ENCODE measurements at places on chromosomes 5 and 9. TPM values are rescaled to one million over a fixed set of nuclear protein-coding genes. Genes with fewer than 3 reads are reported as not detected.

Gene GPR150
- total RNA-seq, result not detected

Gene CDC42SE2
- total RNA-seq, result 20.7 TPM

Gene RPS23
- total RNA-seq, result 1,675 TPM

Gene GABRA6
- total RNA-seq, result not detected

Gene NKD2
- total RNA-seq, result 7.5 TPM

Gene MUSK
- total RNA-seq, result not detected

Gene RGS7BP
- total RNA-seq, result not detected

Gene F12
- 52.9 TPM for total RNA-seq

Gene SLC34A1
- total RNA-seq, result not detected

Gene ADCY2
- total RNA-seq, result not detected

Gene MZB1
- total RNA-seq, result 0.25 TPM

Gene ALDOB
- 0.16 TPM for total RNA-seq

Gene SHLD3
- 1.8 TPM for total RNA-seq

Gene CSF1R
- total RNA-seq, result not detected

Gene UHRF2
- 27.8 TPM for total RNA-seq

Gene C7
- not detected for total RNA-seq

Gene TMEM267
- total RNA-seq, result 14.9 TPM

Gene PKD2L2
- not detected for total RNA-seq

Gene CREBRF
- total RNA-seq, result 3.8 TPM

Gene ZDHHC11B
- total RNA-seq, result 5.2 TPM

Gene SERF1A
- total RNA-seq, result 2.0 TPM

Gene LRRTM2
- not detected for total RNA-seq

Gene GLRA1
- total RNA-seq, result not detected

Gene BARHL1
- total RNA-seq, result not detected

Gene RUSC2
- total RNA-seq, result 2.0 TPM

Gene PRLR
- 8.2 TPM for total RNA-seq

Gene PCDHGB5
- not detected for total RNA-seq

Gene STK10
- total RNA-seq, result 19.0 TPM

Gene TOMM5
- 224 TPM for total RNA-seq

Gene EQTN
- total RNA-seq, result 0.18 TPM

Gene NMUR2
- total RNA-seq, result 20.6 TPM

Gene THBS4
- not detected for total RNA-seq

Gene PCDHGB6
- total RNA-seq, result 0.33 TPM

Gene AGGF1
- 37.5 TPM for total RNA-seq

Gene CA9
- total RNA-seq, result 95.4 TPM

Data from HT-29 (cell line).